ENCODE measurements at places on chromosomes 6 and 20. TPM values are rescaled to one million over a fixed set of nuclear protein-coding genes. Genes with fewer than 3 reads are reported as not detected.

DNA sequence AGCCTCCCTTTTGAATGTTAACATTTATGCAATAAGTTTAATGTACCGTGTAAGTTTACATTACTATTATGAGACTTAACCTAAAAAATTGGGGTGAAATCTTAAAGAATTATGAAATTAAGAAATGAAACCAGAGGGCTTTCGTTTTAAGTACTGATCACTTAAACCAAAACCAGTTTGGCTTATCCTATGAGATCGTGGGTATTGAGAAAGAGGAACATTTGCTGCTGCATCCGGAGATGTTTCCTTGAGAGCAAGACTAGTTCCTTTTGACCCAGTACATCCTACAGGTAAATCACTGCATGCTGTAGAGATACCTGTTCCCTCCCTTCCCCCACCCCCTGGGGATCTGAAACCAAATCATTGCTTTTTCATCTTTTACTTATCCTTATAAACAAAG is 201.3 kb downstream of the ESR1 start:
- no peak for DNase-seq

C4A gene
- polyA plus RNA-seq = 19.3 TPM

- DNase-seq = no peak
These were observed 15.1 kb downstream of the PDSS2 start for GRCh38 chr6:107444277-107444676.

ECT2L gene
- polyA plus RNA-seq = 0.29 TPM

C2 gene
- polyA plus RNA-seq = 3.0 TPM

- DNase-seq = no peak
These were observed 18.7 kb upstream of the TRPC4AP start for GRCh38 chr20:35111141-35111888.

GRCh38 chr6:10521104-10521808 is at the start of gene GCNT2:
Gene GCNT2 (plus strand): TSS chr6:10521351. CDS start chr6:10528912, 7,561 bp downstream.
- no peak for DNase-seq

- DNase-seq = no peak
These were observed 115.6 kb downstream of the KIF13A start for GRCh38 chr6:17871836-17872235.

MAP3K5 gene
- polyA plus RNA-seq = 3.2 TPM

DNA sequence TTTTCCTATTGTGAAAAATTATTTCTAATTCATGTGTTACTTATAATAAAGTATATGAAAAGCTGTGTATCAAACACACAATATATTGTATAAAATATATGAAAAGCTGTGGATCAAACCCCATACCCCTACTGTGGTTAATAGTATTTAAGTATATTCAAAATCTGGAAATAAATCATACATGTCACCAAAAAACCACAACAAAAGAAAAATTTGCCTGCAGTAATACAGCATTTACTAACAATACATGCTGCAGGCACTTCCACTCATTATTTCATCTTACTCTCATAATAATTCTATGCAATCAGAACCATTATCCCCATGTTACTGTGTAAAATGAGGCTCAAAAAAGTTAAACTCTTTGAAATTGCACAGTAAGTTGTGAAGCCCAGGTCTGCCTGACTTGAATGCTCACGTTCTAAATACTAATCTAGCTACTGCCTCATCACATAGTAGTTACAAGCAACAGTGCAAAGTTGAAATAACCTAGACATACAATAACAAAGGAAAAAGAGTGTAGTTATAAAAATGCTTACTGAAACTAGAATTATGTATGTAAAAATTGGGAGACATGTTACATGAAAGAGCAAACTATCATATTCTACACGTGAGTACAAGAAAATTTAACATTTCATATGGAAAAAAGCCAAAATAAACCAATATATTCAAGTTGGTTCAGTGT is 61.7 kb downstream of the FAM217A start:
- DNase-seq = no peak

- no peak for DNase-seq
These were observed 221.6 kb downstream of the CD83 start for GRCh38 chr6:14339172-14339571.

DNA sequence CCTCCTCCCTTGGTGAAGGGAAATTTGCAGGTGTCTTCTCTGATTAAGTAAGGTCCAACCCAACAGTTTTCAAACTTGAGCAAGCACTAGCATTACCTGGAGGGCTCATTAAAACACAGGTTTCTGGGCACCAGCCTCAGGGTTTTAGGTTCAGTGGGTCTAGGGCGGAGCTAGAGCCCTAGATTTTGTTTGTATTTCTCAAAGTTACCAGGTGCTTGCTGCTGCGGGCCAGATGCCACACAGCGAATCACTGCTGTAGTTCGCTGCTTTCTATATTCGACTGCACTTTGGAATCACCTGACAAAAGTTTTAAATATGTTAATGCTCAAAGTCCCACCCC is 869 bp downstream of the COL21A1 start:
- DNase-seq = no peak

- no peak for DNase-seq
These were observed 12.8 kb upstream of the SGK2 start for GRCh38 chr20:43545837-43546578.

- DNase-seq = no peak
These were observed 102.3 kb upstream of the FOXP4 start for GRCh38 chr6:41443616-41444525.

GRCh38 chr20:62088258-62089127 is 22.8 kb upstream of the TAF4 start:
- DNase-seq = no peak

PLCB4 gene
- 4.7 TPM for polyA plus RNA-seq

- DNase-seq = no peak
These were observed 4.9 kb upstream of the IPCEF1 start for GRCh38 chr6:154361476-154361875.

- no peak for DNase-seq
These were observed 3.0 kb downstream of the FNDC11 start for GRCh38 chr20:63556873-63557478.

GRCh38 chr20:4160761-4161305 is 145.5 kb upstream of the RNF24 start:
- DNase-seq = peak; percentile 25

COL12A1 gene
- 311 TPM for polyA plus RNA-seq

DNA sequence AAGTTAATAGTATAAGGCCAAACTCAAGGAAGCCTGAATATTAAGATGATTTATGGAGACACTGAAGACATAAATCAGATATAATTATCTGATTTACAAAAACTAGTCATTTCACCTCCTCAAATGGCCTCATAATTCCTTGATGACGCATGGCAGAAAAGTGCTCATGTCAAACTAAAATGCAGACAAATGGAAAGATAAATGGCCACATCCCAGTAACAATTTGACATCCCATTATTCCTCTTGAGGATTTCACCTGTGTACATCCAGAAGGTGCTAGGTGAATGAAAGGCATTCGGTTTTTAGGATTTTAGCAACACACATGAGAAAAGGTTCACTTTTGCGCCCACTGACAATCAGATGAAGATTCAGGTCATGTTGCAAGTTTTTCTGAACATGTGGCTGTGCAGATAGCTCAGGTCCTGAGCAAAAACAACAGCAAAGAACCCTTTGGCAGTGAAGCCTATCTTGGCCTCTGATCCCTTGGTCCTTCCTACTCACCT is 24.2 kb downstream of the SGK1 start:
- no peak for DNase-seq

DNA sequence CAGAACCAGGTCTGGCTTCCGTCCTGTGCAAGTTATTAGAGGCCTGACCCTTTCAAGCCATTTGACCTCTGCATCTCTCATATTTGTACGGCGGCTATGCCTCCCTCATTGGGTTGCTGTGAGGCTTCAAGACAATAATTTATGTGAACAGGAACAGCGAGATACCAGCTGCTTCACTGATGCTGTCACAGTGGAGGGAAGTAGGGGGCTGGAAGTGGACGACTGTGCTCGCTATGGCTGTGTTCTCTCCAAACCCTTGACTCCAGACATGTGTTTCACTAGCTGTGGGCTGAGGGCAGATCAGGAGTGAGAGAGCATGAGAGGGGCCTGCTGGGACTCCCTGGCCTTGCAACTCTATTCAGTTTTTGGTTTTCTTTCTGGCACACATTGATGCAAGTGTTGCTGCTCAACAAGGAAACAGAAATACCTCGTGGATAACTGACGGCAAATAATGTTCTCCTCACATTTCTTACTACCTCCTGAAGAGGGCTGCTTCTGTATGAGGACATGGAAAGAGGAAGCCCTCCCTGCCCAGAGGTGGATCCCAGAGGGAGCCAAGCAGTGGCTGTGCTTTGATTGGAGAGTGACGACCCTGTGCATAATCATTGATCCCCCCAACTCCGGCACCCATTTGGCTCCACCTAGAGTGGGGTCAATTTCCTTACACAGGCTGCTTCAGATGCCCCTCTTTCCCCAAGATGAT is 34.7 kb upstream of the SCP2D1 start:
- DNase-seq = no peak

EBF4 gene
- 9.0 TPM for polyA plus RNA-seq

COL21A1 gene
- 101 TPM for polyA plus RNA-seq

DNA sequence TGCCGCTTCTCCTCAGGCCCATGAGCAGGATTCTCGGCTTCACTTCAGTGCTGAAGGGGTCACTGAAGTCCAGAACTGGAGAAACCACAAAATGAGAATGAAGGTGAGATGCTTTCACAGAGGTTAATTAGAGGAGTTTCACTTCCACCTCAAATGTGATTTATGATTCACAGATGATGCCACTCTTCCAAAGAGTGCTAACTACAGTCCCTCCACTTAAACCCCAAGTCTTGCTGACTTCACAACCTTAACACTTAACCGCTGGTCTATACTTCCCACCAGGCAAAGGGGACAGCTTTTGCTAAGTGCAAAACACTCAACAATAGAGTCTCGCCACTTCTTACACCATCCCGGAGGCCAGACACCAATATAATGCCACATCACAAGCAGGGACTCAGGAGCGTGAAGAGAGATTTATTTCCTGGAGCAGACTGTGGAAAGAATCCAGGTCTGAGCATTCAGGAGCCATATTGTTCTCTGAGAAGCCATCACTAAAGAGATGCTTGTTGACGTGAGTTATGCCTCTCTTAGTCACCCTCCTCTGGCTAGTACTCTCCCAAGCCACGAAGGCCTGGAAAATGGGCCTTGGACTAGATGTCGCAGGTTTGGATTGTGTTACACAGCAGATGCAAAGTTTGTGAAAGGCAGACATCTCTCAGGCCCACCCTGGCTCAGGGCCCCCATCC is 24.4 kb downstream of the RRAGD start:
- DNase-seq = no peak

GRCh38 chr6:36033935-36034334 is 6.3 kb downstream of the MAPK14 start:
- no peak for DNase-seq

GRCh38 chr6:144344646-144345045 is 59.5 kb downstream of the UTRN start:
- no peak for DNase-seq

DNA sequence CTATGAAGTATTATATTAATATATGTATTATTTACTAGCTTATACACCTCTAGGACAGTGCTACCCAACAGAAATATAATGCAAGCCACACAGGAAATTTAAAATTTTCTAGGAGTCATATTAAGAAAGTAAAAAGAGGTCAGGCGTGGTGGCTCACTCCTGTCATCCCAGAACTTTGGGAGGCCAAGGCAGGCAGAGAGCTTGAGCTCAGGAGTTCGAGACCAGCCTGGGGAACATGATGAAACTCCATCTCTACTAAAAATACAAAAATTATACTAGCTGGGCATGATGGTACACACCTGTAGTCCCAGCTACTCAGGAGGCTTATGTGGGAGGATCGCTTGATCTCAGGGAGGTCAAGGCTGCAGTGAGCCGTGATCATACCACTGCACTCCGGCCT is 237.6 kb upstream of the ZNF217 start:
- no peak for DNase-seq

PREX1 gene
- polyA plus RNA-seq = 18.2 TPM

AIG1 gene
- polyA plus RNA-seq = 34.2 TPM

GRCh38 chr6:155378276-155378675 is 64.0 kb upstream of the TFB1M start:
- DNase-seq = no peak
